ENCODE measurements at places on chromosomes 1 and 21. TPM values are rescaled to one million over a fixed set of nuclear protein-coding genes. Genes with fewer than 3 reads are reported as not detected.

Gene TFB2M
- 24.3 TPM for total RNA-seq

Gene CELSR2
- total RNA-seq = 28.4 TPM

Gene COL18A1
- 72.8 TPM for total RNA-seq

Gene FOXO6
- total RNA-seq = not detected

Gene JAM2
- not detected for total RNA-seq

Gene CTPS1
- 32.3 TPM for total RNA-seq

Gene RSPH1
- total RNA-seq = 0.43 TPM

Gene MYOG
- not detected for total RNA-seq

Gene ST6GALNAC5
- total RNA-seq = 9.2 TPM

Gene LIN28A
- total RNA-seq = not detected

Gene ALG14
- total RNA-seq = 0.64 TPM

Gene OR10X1
- total RNA-seq = not detected

Gene SPRR1B
- total RNA-seq = 15.3 TPM

Gene PIK3R3
- total RNA-seq = 2.4 TPM

Gene KCNA2
- total RNA-seq = not detected

Gene NGF
- 2.8 TPM for total RNA-seq

Gene VANGL2
- total RNA-seq = 6.6 TPM

Gene DPT
- not detected for total RNA-seq

Gene SPRR3
- total RNA-seq = 51.4 TPM

Gene HES4
- 62.2 TPM for total RNA-seq

Gene SDHC
- 19.4 TPM for total RNA-seq

Gene SH3D21
- 3.2 TPM for total RNA-seq

Gene HAO2
- not detected for total RNA-seq

Gene HSPA6
- total RNA-seq = 24.3 TPM

Gene LSS
- total RNA-seq = 42.4 TPM

Gene PTPRC
- total RNA-seq = not detected

Gene ARMH1
- 1.1 TPM for total RNA-seq

Gene STUM
- not detected for total RNA-seq

Gene SLFNL1
- total RNA-seq = not detected

Gene CGN
- 3.4 TPM for total RNA-seq

Gene PADI4
- total RNA-seq = 0.21 TPM

Gene VANGL1
- total RNA-seq = 24.1 TPM

Measured in tracheal epithelial cell (primary cell).